ENCODE measurements at places on chromosomes 2 and 18.

- no peak for DNase-seq
Observed at GRCh38 chr2:133498662-133499585, 69.3 kb downstream of the NCKAP5 start.

- no peak for DNase-seq
Observed at GRCh38 chr2:42809819-42810120, 17.4 kb upstream of the HAAO start.

GRCh38 chr2:191462370-191462769, 215.6 kb upstream of the NABP1 start:
- no peak for DNase-seq

DNA sequence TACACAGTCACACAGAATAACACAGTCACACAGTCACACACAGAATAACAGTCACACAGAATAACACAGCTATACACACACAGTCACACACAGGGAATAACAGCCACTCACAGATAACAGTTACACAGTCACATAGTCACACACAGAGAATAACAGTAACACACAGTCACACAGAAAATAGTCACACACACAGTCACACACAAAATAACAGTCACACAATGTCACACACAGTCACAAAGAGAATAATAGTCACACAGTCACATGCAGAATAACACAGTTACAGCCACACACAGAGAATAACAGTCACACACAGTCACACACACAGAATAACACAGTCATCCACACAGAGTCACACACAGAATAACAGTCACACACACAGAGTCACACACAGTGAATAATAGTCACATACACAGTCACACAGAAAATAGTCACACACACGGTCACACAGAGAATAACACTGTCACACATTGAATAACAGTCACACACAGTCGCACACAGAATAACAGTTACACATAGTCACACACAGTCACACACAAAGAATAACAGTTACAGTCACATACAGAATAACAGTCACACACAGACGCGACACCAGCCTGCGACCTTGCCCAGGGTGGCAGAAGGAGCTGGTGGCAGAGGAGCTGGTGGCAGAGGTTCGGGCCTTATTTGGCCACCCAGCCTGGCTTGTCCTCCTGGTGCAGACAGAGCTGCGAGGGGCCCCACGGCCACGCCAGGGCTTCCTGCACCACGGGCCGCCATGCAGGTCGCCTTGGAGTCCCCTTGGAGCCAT, 51.3 kb downstream of the RAMP1 start:
- DNase-seq = no peak

- DNase-seq = no peak
Observed at GRCh38 chr2:112841295-112842044, 4.9 kb upstream of the IL1B start.

- DNase-seq = no peak
Observed at GRCh38 chr2:15800495-15801329, 139.6 kb upstream of the MYCN start.

DNA sequence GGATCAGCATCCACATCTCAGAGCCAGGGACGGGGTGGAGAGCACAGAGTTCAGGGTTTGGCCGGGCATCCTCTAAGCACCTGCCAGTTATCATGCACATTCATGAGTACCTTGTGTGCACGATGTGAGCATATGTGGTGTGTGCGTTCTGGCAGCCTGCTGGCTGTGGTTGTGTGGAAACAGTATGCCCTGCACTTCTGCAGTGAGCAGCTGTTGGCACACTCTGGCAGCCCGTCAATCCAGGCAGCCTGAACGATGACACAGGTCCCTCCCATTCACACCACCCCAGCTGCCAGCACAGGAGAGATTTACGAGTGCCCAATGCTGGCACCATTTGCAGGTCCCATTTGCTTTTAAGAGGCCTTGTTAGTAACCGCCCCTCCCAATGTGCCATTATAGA, 74.2 kb downstream of the CD8B2 start:
- DNase-seq = no peak

- DNase-seq = no peak
Observed at GRCh38 chr2:150495993-150496627, 8.6 kb upstream of the RND3 start.

DNA sequence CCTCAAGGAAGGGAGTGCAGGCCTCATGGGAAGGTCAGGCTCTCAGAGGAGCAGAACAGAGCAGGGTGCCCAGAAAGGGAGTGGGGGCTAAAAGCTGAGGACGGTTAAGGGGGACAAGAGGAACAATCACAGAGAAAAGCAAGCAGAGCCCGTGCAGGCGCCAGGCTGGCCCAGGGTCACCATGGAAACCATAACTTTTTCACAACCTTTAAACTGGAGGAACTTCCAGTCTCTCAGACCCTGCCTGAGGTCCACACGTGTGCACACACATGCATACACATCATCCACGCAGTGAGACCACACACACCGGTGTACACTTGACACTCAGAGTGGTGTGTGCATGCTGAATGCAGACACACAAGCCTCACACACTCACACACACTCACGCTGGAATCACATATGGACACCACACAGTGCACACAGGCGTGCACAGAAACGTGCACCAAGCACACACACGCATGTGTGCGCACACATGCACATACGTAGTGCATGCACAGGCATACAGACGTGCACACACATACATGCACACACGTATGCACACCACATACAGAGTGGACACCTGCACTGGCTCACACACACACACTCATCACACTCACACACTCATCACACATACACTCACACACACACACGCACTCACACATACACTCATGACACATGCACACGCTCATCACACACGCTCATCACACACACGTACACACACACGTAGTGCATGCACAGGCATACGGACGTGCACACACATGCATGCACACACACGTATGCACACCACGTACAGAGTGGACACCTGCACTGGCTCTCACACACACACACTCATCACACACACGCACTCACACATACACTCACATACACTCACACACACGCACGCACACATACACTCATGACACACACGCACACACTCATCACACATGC, 37.2 kb upstream of the SNED1 start:
- no peak for DNase-seq
